Stimulated activated CD8-positive, alpha-beta memory T cell treated with anti-CD3 and anti-CD28 coated beads, Interleukin-4, amount 100 ng/mL, for 1 hour (primary cell): ENCODE measurements at places on chromosomes 6 and 20.

GRCh38 chr6:30707281-30707850 lies 9.7 kb downstream of the MDC1 start:
- DNase-seq: no peak

DNA sequence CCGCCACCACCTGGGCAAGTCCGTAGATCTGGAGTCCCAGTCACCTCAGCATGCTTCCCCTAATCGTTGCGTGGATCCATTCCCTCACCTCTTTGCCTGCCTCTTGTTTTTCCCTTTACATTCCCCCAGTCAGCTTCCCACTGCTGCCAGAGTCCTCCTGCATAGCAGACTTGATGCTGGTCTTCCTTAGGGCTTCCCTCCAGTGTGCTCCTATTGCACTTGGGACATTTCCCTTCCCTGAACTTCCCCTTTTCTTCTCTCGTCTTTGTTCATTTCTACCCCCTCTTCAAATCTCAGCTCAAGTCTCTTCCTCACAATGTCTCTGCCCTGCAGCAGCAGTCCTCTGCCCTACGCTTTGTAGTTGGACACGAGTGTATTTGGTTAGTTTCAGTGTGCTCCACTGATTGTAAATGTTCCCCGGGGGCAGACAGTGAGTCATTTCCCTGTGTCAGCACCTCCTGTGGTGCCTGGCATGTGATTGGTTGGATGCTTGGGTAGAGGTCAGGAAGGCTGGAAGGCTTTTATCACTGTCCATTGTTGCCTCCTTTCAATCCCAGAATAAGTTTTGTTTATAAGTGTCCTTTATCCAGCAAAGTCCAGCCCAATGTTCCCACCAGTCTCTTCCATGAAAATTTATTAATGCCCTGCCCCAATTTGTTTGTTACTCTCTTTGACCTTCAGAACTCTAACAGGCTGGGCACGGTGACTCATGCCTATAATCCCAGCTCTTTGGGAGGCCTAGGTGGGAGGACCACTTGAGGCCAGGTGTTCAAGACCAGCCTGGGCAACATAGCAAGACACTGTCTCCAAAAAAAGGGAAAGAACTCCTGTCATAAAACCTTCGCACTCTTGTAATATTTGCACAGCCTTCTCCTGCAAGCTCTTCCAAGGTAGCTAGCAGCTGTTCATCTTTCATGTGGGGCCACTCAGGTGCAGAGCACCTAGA lies 38.3 kb downstream of the FAM120B start:
- DNase-seq: no peak

- no peak for DNase-seq
These were observed 38.0 kb downstream of the KIF16B start for GRCh38 chr20:16535277-16535676.

DNA sequence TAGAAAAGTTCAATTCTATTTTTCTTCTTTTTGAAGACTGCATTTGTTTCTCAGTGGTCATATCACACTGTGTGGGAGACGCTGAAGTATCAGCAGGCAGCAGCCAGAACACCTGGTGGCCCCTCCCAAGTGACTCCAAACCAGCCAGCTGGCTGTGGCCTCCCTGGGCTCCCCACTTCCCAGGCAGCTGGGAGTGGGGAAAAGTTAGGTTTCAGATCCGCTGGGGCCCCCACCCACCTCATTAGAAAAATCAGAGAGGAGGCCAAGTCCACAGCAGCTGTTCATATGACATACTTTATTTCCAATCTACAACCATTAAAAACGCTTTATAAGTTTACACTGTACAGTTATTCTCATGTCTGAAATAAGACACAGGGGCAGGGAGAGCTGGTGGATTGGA lies 3.6 kb upstream of the DSN1 start:
- no peak for DNase-seq

DNA sequence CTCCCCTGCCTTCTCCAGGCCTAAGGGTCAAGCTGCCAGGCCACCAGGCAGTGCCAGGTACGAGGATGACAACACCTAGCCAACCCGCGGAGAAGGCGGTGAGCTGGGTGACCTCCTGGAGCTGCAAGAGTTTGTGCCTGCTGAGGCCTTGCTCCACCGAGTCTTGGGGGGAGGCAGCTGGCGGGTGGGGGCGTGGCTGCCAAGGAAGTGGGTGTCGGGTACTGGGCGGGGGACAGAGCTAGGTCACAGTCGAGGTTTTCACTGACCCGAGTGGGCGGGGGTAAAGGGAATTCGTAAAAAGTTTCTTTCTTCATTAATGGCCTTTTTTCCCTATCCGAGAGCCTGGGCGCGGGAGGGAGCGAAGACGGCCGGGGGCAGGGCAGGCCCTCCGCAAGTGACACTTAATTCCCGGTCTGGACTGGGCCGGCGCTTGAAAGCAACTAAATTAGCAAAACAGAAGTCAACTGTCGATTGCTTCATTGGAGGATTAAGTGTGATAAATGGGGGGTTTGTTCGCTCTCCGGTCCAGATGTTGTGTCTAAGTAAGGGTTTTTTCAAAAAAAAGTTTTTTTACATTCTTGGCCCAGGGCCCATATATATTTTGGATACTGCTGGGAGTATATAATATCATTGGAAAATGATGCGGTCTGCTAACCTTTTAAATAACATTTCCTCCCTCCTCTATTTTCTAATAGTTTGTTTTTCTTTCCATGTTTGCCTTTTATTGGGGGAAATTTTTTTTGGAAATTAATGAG lies 43.1 kb upstream of the FOXP4 start:
- no peak for DNase-seq

DNA sequence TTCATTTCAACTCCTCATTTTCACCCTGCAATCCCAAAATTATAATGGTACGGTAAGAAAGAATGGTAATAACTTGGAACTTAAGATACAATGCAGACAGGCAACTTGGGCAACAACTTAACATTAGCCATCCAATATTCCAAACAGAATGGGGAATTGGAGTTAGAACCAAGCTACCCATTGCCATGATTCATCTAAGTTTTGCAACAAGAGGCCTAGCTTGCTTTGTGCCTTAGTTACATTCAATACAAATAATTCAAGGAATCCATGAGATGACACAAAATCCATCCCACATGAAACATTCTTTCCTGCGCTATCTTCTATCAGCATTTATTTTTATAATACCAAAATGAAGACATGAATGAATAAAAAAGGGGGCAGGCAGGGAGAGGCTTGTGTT lies 28.4 kb downstream of the DCDC2 start:
- no peak for DNase-seq

DNA sequence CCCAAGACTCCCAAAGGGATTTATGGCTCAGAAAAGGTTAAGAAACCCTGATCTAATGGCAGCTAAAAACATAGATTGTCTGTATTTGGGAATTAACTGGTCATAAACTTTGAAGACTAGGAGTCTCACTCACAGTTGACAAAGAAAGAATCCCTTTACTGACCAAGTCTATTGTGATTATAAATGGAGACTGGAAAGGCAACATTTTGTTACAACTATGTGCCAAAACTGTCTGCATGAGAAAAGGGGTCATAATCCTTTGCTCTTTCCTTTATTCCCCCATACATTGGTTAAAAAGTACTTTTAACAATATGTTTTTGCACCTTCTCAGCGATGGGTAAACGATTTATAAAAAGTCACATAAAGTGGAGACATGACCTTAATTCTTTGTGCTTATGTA lies 206.9 kb upstream of the MAP3K7 start:
- no peak for DNase-seq

DNA sequence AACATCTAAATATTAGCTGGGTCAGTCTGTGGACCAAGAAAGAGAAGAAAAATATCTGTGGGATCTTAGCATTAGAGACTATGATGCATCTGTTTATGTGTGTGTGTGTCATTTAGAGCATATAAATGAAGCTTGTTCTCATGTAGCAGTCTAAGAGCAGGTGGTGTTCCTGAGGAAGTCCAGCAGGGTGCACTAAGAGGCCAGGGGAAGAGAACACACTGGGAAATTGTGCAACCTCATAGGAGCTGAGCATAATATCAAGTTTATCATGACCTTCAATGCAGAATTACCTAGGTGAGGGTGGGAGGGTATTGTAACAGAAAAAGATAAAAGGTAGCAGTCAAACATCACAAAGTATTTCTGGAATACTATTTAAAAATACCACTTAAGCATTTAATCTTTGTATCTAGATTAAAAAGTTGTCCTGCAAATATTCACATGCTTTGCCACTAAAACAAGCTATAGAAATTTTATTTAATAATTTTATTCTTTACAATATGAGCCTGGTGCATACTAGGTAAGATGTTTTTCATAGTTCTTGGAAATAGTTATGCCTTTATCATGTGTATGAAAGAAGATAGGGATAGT lies 80.5 kb downstream of the SMPDL3A start:
- no peak for DNase-seq

- no peak for DNase-seq
These were observed 771.7 kb downstream of the EPHA7 start for GRCh38 chr6:92647630-92648029.

DNA sequence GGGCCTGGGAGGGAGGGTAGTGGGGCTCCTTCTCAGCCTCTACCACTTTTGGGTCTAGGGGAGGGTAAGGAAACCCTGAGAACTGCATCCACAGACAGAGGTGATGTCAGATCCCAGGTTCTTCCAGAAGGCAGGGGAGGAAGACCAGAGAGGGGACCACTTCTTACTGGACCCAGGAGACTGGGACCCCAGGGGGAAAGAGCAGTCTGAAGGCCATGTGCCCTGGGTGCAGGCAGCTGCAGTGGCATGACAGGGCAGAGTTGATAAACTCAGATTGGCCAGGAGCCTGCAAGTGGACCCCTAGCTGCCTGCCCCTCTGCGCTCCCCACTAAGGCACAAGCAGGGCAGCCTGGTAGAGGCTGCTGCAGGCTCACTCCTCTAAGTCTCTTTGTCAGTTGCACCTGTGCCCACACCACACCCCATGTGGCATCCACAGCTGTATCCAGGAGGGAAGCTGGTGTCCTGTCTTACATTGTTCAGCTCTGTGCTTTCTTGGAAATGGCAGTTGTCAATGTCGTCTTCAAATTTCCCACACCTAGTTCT lies 2.7 kb downstream of the CST9L start:
- no peak for DNase-seq

- DNase-seq: no peak
These were observed 27.9 kb downstream of the B4GALT5 start for GRCh38 chr20:49685809-49686208.

- DNase-seq: no peak
These were observed 382.5 kb downstream of the EPHA7 start for GRCh38 chr6:93036835-93037234.

- DNase-seq: no peak
These were observed 3.1 kb downstream of the FYN start for GRCh38 chr6:111870051-111870741.

- no peak for DNase-seq
These were observed 49.1 kb downstream of the PLAGL1 start for GRCh38 chr6:143958839-143959399.

- no peak for DNase-seq
These were observed 191.2 kb upstream of the TCF21 start for GRCh38 chr6:133697666-133698065.

DNA sequence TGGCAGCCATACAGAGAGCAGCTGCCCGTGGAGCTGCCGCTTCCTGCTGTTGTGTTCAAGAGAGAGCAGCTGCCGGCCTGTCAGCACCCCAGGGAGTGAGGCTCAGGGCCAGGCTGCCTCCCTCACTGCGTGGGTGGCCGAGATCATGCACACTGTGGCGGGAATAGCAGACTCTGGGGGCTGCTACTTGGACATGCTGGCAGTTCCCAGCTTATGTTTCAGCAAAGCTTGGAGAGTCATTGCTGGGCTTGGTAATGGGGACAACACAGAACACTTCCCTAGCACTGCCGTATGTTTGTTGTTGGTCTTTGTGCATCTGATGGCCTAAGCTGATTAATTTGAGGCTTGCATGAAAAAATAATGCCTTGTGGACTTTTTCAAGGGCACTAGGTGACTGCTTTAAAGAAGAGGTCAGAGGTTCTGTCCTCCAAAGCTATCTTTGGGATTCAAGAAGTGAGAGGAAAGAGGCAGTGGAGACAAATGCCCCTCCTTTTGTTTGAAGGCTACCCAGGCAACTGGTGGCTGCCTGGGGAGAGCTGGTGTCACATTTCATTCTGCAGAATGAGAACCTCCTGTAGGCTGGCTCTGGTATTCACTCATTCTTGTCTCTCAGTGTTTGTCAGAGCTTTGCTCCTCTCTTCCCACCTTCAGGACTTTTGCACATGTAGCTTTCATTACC lies 18.8 kb downstream of the MRAP2 start:
- no peak for DNase-seq

DNA sequence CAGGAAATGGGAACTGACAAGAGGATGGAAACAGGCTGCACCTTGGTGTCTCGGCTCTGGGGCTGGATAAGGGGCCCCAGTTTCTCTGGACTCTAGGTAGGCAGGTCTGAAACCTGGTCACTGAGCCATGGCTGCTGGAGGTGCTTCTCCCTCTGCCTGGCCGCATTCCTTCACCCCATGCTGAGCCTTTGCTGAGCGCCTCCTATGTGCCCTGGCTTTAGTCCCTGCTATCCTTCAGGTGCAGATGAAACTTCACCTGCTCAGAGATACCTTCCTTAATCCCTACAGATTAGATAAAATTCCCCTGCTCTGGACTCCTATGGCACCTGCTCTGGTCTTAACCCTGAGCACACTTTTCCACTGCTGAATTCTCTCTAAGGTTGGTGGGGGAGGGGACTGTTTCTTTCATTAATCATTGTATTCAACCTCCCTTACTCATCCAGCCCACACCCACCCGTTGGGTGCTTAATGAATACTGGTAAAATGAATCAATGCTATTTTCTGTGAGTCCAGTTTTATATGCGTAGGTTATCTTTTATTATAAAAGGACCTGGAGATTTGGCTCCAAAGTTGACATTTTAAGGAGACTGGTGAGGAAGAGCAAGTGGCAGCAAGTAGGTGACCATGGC lies 19.3 kb downstream of the MYLK4 start:
- no peak for DNase-seq

GRCh38 chr6:27679964-27680694 lies 207.2 kb upstream of the ZNF184 start:
- no peak for DNase-seq

GRCh38 chr6:52423971-52424381 lies 3.8 kb downstream of the EFHC1 start:
- no peak for DNase-seq

DNA sequence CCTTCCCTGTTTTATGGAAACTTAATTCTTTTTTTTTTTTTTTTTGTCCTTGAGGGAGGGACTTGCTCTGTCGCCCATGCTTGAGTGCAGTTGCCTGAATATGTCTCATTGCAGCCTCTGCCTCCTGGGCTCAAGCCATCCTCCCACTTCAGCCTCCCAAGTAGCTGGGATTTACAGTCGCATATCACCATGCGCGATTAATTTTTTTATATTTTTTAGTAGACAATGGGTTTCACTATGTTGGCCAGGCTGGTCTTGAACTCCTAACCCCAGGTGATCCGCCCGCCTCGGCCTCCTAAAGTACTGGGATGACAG lies 654 bp downstream of the TMEM14C start:
- no peak for DNase-seq

GRCh38 chr6:11729076-11729475 lies 49.5 kb downstream of the ADTRP start:
- no peak for DNase-seq

- DNase-seq: no peak
These were observed 59.4 kb upstream of the BACH2 start for GRCh38 chr6:90356012-90356421.

DNA sequence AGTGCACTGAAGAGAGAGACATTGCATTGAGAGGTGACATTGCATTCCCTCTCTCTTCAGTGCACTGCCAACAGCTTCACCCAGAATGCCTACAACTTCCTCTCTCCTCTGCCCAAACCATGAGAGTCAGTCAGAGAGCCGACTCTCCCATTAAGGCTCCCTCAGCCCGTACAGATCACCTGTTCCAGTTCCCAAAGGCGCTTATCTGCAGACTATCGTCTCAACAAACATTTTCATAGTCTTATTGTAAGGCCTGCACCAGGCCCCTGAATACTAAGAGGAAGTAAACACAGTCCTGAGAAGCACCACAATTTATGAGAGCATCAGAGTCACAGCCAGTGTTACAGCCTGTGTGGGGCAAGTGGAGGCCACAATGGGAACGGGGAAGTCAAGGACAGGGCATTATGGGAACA lies 53.7 kb downstream of the GFOD1 start:
- no peak for DNase-seq
